Umbilical cord (tissue), 2 donors: ENCODE measurements at places on chromosomes 3 and 15.

GRCh38 chr3:23161308-23161707, 41.8 kb upstream of the UBE2E2 start:
- DNase-seq, result no peak

- no peak for DNase-seq
These were observed 52.6 kb downstream of the MTHFS start for GRCh38 chr15:79844221-79844620.

DNA sequence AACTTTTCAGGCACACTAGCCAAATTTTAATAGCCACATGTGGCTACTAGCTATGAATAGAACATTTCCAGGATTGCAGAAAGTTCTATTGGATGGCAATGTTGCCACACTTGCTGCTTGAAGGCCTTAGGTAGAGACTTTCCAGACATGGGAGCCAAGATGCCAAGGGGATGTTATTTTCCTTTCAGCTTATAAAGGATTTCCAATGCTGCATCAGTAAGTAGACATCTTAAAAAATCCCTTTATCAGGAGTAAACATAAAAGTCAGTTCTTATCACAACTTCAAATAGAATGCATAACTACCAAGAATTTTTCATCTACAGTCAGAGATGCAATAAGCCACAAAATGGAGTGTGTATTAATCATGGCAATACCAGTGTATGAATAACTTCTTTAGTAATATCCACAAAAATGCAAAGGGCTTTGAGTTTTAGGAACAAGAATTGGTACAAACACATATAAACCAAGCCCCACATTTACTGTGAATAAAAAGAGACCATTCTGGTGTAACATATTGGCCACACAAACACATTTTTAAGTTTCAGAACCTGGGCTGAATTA, 457.1 kb upstream of the ADAMTS9 start:
- peak; percentile 92 for DNase-seq

DNA sequence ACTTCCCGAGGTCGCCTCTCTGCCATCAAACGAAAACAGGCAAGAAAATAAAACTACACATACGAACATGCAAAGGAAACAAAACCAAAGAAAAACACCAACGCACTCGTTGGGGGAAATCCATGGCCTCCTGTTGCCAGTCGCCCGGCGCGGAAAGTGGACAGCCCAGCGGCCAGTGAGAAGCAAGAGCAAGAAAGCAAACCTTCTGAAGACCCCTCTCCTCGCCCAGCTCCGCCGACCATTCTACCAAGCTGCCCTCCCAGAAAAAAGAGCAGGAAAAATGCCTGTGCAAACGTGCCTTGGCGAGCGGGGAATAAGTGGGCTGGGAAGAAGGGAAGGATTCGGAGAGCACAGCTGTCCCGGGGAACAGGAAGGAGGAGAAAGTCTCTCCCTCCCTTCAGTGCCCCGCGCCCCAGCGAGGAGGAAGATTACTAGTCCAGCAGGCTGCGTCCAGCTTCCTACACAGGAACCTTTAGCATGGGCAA, 802 bp upstream of the NECTIN3 start:
- no peak for DNase-seq
